ENCODE measurements at places on chromosomes 4 and X. TPM values are rescaled to one million over a fixed set of nuclear protein-coding genes. Genes with fewer than 3 reads are reported as not detected.

The HELT gene
- not detected for total RNA-seq

The PDGFRA gene
- total RNA-seq: 23.4 TPM

The MGARP gene
- total RNA-seq: 0.81 TPM

DNA sequence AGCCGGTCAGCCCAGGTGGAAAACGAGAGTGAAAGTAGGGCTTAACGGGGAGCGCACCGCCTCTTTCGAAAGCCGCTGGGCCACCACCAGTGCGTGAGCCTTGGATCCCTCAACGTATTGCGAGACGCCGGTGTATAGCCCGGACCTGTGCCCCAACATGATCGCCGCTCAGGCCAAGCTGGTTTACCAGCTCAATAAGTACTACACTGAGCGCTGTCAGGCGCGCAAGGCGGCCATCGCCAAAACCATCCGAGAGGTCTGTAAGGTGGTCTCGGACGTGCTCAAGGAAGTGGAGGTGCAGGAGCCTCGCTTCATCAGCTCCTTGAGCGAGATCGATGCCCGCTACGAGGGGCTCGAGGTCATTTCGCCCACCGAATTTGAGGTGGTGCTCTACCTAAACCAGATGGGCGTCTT lies 929 bp downstream of the MAB21L2 start:
- DNase-seq: no peak

Measured in cardiac septum (tissue), 1 donor.